ENCODE measurements at places on chromosomes 7 and 10.
A peak's percentile ranks its signal among the peaks of the same experiment; 100 is the strongest.

DNA sequence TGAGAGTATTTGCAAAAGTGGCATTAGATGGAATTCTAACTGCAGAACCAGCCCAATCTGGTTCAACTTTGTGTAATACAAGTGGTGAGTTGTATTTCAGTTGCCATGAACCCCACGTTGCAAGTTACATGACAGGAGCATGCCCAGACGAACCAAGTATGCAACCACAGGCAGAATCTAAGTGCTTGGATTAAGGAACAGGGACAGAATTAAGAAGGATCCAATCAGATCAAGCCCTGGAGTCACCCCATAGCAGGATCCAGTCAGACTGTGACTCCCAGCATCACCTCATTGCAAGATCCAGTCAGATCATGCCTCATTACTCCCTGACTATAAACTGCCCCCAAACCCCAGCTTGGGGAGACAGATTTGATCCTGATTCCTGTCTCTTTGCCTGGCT is 388.7 kb upstream of the NRP1 start:
- H3K4me3 ChIP-seq = no peak overlapping the region
- H3K27me3 ChIP-seq = no peaks in the 10 kb centered on the region
- H3K27ac ChIP-seq = no peak overlapping the region
- no peaks in the 10 kb centered on the region for H3K4me1 ChIP-seq
- DNase-seq = no peak
- no peaks in the 10 kb centered on the region for H3K36me3 ChIP-seq

GRCh38 chr10:69741671-69742355 is 59.9 kb upstream of the COL13A1 start:
- no peak overlapping the region for H3K27ac ChIP-seq
- peaks cover 10% of the 10 kb centered on the region for H3K4me1 ChIP-seq
- H3K4me3 ChIP-seq = no peak overlapping the region
- H3K27me3 ChIP-seq = no peaks in the 10 kb centered on the region

DNA sequence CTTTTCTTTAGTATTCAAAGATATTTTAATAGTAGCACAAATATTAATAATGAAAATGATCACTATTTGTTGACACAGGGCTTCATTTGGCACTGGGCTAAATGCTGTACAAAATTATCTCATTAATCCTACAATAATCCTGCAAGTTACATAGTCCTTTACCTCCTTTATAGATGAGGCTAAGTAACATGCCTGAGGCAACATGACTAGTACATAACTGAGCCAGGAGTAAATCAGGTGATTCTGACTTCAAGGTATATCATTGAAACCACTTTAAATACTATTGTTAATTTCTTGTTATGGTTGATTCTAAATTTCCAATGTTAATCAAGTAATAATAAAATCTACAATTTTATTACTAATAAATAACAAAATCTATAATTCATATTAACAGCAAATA is 39.8 kb downstream of the SEM1 start:
- H3K27me3 ChIP-seq = no peaks in the 10 kb centered on the region
- no peak for DNase-seq
- H3K4me3 ChIP-seq = no peak overlapping the region
- H3K4me1 ChIP-seq = no peaks in the 10 kb centered on the region
- H3K27ac ChIP-seq = no peak overlapping the region

- H3K27me3 ChIP-seq = no peaks in the 10 kb centered on the region
- H3K4me3 ChIP-seq = no peak overlapping the region
- no peak for DNase-seq
- H3K27ac ChIP-seq = no peak overlapping the region
- H3K4me1 ChIP-seq = no peaks in the 10 kb centered on the region
Observed at GRCh38 chr7:1492640-1493039, 11.5 kb downstream of the INTS1 start.

DNA sequence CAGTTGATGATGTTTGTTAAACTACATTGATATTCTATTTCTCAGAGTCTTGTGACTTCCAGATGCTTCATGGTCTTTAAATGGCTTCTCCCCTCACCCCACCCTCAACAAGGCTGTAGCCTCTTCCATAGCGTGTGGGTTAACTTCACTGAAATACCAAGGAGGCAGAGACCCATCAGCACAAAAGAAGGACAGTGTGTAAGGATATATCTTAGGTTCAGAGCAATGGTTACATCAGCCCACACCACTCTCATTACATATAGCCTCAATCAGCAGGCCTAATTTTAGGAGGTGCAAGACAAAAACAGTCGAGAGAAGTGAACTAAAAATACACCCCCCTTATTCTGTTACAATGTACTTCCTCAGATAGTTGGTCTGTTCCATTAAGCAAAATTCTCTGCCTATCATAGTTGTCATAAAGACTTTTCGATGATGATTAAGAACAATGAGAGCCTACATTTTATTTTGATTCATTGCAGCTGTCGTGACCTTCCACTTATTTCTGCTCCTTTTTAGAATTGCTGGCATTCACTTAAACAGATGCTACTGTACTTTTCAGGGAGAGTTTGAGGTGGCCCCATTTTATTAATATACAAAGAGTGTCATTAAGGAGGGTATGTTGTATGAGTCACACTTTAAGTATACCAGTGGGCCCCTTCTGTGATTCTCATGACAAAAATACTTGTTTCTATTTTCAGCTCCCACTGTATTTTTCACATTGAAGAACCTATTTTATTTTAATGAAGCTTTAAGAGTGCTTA is 52.1 kb downstream of the WIPF3 start:
- H3K4me1 ChIP-seq = peaks cover 66% of the 10 kb centered on the region
- DNase-seq = no peak
- peak overlapping the region; percentile 88 for H3K27ac ChIP-seq
- H3K36me3 ChIP-seq = no peaks in the 10 kb centered on the region
- H3K4me3 ChIP-seq = peak overlapping the region; percentile 32
